ENCODE measurements at places on chromosomes 3 and 15.
A peak's percentile ranks its signal among the peaks of the same experiment; 100 is the strongest.

DNA sequence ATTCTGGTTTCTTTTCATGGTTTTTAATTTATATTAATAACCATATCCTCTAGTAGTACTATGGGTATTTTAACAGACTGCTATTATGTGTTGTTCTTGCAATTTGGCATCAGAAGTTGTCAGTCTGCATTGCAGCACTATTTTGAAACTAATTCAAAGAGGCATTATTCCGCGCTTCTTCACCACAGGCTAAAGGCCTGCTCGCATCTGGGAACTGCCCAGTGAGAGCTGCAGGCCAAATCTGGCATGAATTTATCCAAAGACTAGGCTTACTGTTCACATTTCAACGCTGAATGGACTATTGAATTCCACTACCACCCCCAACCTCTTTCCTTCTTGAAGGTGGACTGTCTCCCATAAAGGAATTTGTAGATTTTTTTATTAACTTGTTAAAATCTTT lies 310.4 kb upstream of the NR2F2 start:
- DNase-seq, result no peak

DNA sequence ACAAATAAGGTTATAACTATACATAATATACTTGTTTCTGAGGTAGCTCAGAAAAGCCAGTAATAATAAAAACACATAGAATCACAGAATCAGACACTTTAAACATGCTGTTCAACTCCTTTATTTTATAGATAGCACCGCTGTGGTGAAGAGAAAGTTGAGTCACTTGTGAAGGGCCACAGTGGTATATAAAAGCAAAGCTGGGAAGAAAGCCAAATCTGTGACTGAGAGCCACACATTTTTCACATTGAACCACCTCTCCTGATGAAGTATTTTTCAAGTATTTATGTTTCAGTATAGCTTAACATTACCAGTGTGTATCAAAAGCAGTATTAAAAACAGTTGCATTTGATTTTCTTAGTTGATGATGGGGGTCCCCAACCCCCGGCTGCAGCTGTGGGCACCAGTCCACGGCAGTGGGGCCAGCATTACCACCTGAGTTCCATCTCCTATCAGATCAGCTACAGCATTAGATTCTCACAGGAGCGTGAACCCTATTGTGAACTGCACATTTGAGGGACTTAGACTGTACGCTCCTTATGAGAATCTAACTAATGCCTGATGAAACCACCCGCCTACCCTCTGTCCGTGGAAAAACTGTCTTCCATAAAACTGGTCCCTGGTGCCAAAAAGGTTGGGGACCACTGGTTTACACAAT lies 46.2 kb downstream of the TBL1XR1 start:
- no peak for DNase-seq

- DNase-seq, result no peak
Observed at GRCh38 chr15:64089543-64090280, 3.9 kb downstream of the CIAO2A start.

- no peak for DNase-seq
Observed at GRCh38 chr3:11002371-11002807, 9.8 kb downstream of the SLC6A1 start.

- no peak for DNase-seq
Observed at GRCh38 chr3:113263020-113263419, 51.7 kb downstream of the BOC start.

DNA sequence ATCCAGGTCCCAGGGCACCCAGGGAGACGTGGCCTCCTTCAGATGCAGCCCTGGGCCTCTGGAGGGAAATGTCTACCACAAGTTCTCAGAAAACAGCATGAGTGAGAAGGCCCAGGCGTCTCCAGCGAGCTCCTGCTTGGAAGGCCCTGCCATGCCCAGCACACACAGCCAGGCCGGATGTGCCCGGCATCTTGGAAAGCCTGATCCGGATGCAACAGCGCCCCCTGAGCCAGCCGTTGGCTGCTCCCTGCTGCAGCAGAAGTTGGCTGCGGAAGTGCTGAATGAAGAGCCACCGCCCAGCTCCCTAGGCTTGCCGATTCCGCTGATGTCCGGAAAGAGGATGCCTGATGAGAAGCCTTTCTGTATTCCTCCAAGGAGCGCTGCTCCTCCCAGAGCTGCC lies 856 bp downstream of the NPAP1 start:
- no peak for DNase-seq

DNA sequence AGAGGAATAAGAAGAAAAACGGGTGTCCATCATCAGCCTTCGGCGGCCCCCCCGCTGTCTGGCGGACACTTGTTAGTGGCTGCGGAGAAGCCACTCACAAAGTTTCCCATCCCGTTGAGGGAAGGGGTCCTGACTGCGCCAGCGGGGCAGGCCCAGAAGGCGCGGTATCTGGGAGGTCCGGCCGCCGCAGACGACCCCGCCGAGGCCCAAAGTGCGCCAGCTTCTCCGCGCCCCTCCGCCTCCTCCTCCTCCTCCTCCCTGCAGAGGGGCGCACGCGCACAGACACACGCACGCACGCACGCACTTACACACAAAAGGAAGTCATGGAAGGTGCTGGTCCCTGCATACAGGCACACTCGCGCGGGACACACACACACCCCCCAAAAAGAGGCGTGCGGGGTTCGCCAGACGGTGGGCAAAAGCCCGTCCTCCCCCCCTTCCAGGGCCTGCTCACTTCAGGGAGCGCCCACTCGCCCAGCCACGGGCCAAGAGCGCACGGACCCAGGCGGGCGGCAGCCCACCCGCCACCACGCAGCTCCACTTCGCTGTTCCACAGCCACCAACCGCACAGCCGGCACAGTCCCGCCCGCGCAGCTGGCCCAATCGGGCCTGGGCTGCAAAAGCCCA lies 18.0 kb downstream of the ZNF148 start:
- peak; percentile 60 for DNase-seq
